ENCODE measurements at places on chromosomes 11 and 22.

DNA sequence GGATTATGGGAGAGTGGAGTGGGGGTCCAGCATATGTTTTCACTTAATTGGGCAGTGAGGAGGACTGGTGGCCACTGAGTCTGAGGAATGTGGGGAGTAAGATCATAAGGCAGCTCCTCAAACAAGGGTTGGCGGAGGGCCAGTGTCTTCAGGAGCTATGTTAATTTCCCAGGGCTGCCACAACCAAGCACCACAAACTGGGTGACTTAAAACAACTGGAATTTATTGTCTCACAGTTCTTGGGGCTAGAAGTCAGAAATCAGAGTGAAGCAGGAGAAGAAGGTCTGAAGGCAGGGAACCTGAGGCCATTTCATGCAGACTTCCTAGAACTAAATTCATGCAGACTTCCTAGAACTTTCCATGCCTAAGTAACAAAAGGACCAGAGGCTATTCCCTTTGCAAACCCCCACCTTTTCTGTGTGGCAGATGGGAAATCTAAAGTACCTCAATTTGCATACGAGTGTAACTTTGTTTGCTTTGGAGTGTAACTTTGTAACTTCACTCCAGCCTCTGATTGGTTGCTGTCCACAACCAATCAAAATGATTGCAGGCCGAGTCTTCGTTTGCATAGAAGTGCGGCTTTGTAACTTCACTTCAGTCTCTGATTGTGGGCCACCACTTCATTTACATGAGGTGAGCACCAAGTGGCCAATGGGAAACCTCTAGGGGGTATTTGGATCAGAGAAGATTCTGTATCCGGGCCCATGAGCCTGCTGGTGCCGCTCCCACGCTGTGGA, 50.5 kb upstream of the ZBED5 start:
- peak overlapping the region; percentile 15 for H3K27ac ChIP-seq
- 0 out of 2 replicates have a peak, but pooled peaks cover 5% of the 10 kb centered on the region for H3K27me3 ChIP-seq
- peaks cover 36% of the 10 kb centered on the region for H3K4me1 ChIP-seq
- no peaks in the 10 kb centered on the region for H3K36me3 ChIP-seq

- H3K27me3 ChIP-seq, result no peaks in the 10 kb centered on the region
- no peak overlapping the region for H3K4me3 ChIP-seq
These were observed 18.7 kb downstream of the TTC17 start for GRCh38 chr11:43377389-43377788.

- no peaks in the 10 kb centered on the region for H3K27me3 ChIP-seq
- H3K4me1 ChIP-seq, result no peaks in the 10 kb centered on the region
- no peak for DNase-seq
- no peak overlapping the region for H3K27ac ChIP-seq
- no peak overlapping the region for H3K4me3 ChIP-seq
- H3K36me3 ChIP-seq, result no peaks in the 10 kb centered on the region
These were observed 88.1 kb downstream of the PIWIL4 start for GRCh38 chr11:94655291-94655690.

GRCh38 chr11:118804094-118804493, 13.1 kb upstream of the DDX6 start:
- no peak overlapping the region for H3K27ac ChIP-seq
- no peaks in the 10 kb centered on the region for H3K27me3 ChIP-seq
- no peaks in the 10 kb centered on the region for H3K4me1 ChIP-seq
- no peaks in the 10 kb centered on the region for H3K36me3 ChIP-seq
- no peak overlapping the region for H3K4me3 ChIP-seq

GRCh38 chr11:75986966-75987365, 172.0 kb downstream of the UVRAG start:
- H3K4me1 ChIP-seq, result peaks cover 4% of the 10 kb centered on the region
- no peak overlapping the region for H3K27ac ChIP-seq
- DNase-seq, result peak; percentile 37
- H3K27me3 ChIP-seq, result no peaks in the 10 kb centered on the region
- H3K36me3 ChIP-seq, result peaks cover 8% of the 10 kb centered on the region

DNA sequence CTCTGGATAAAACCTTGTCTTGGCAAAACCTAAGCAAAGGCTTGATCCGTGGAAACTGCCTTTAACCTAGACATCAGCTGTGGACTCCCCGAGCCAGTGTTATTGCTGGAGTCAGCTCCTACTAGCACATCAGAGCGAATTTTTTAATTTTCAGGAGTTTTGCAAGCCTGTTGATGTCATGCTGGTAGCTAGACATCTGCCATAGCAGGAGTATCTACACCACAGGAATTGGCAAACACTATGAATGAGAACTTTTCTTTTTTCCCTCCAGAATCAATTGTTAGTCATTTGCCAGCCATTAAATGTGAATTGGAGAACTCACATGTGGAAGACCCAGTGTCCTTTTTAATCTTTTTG, 201.2 kb downstream of the NAV2 start:
- H3K4me1 ChIP-seq, result peaks cover 29% of the 10 kb centered on the region
- H3K27me3 ChIP-seq, result no peaks in the 10 kb centered on the region
- peak overlapping the region; percentile 22 for H3K27ac ChIP-seq
- peaks cover 22% of the 10 kb centered on the region for H3K36me3 ChIP-seq
- no peak for DNase-seq

DNA sequence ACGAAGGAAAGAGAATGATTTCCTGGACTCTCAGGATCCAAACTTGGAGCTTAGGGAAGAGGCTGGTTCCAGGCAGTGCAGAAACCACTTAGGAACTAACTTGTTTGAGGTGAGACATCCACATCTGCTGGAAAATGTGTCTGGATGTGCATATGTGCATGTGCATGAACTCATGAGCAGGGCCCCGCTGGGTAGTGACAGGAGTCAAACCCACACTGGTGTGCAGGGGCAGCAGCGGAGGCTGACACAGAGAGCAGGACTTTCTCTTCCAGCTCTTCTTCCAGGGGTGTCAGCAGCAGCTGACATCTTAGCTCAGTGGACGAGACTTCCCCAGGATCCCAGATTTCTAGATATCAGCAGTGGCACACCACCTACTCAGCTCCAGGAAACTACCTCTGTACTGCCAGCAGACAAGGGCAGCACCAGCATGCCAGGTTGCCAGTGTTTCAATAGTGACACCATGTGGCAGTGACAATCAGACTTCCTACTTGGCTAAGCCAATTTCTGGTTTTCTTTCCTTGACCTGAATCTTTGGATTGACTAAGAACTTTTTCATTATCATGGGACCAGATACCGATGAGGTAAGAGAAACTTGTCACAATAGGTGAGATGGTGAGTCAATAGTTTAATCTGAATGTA, 227.5 kb upstream of the ZC3H12C start:
- H3K27me3 ChIP-seq, result no peaks in the 10 kb centered on the region
- peak; percentile 1 for DNase-seq
- no peaks in the 10 kb centered on the region for H3K36me3 ChIP-seq

DNA sequence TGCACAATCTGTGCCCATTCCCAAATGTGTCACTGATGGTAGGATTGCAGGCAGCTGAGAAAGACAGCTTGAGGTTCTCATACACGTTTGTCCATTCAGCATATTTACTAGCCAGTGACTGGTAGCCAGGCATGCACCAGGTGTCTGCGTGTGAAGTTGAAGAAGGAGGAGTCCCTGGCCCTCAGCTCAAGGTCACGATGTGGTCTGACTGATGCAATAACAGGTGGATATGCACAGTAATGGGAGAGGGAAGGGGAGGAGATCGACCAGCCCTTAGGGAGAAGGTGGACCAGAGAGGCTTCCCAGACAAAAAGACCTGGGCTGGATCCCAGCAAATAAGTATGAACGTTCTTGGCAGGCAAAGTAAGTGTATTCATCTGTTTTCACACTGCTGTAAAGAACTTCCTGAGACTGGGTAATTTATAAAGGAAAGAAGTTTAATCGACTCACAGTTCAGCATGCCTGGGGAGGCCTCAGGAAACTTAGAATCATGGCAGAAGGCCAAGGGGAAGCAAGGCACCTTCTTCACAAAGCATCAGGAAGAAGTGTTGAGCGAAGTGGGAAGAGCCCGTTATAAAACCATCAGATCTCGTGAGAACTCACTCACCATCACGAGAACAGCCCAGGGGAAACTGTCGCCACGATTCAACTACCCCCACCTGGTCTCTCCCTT, 96.0 kb downstream of the MN1 start:
- H3K36me3 ChIP-seq, result no peaks in the 10 kb centered on the region
- no peak overlapping the region for H3K27ac ChIP-seq
- no peaks in the 10 kb centered on the region for H3K4me1 ChIP-seq
- H3K4me3 ChIP-seq, result no peak overlapping the region

GRCh38 chr22:19643448-19644313, 70.6 kb upstream of the SEPTIN5 start:
- H3K27me3 ChIP-seq, result no peaks in the 10 kb centered on the region
- no peak for DNase-seq
- no peak overlapping the region for H3K27ac ChIP-seq
- no peak overlapping the region for H3K4me3 ChIP-seq

GRCh38 chr11:114893329-114893728, 215.0 kb downstream of the NXPE2 start:
- DNase-seq, result no peak
- no peak overlapping the region for H3K4me3 ChIP-seq

- H3K27ac ChIP-seq, result no peak overlapping the region
- no peaks in the 10 kb centered on the region for H3K36me3 ChIP-seq
- H3K27me3 ChIP-seq, result no peaks in the 10 kb centered on the region
- no peak overlapping the region for H3K4me3 ChIP-seq
- no peaks in the 10 kb centered on the region for H3K4me1 ChIP-seq
These were observed 65.0 kb downstream of the SPON1 start for GRCh38 chr11:14027525-14027924.
